ENCODE measurements at places on chromosomes 1 and 21. TPM values are rescaled to one million over a fixed set of nuclear protein-coding genes. Genes with fewer than 3 reads are reported as not detected.

Gene CRP
- not detected for total RNA-seq

Gene VANGL1
- 5.5 TPM for total RNA-seq

Gene LYPLAL1
- 63.7 TPM for total RNA-seq

Gene VANGL2
- 2.6 TPM for total RNA-seq

Gene CFHR5
- not detected for total RNA-seq

Gene PSMB2
- 37.7 TPM for total RNA-seq

All from left ventricle myocardium superior (tissue), 1 donor.